Suppressor macrophage treated with lipopolysaccharide for 1 hour (primary cell): ENCODE measurements at places on chromosomes 13 and 19.

GRCh38 chr13:99834246-99834645 lies 137.3 kb downstream of the ZIC5 start:
- no peak for DNase-seq

- no peak for DNase-seq
Observed at GRCh38 chr13:81697826-81698225, 1356.9 kb upstream of the SPRY2 start.

- DNase-seq: peak; percentile 1
Observed at GRCh38 chr13:34993470-34993869, 51.4 kb downstream of the NBEA start.

DNA sequence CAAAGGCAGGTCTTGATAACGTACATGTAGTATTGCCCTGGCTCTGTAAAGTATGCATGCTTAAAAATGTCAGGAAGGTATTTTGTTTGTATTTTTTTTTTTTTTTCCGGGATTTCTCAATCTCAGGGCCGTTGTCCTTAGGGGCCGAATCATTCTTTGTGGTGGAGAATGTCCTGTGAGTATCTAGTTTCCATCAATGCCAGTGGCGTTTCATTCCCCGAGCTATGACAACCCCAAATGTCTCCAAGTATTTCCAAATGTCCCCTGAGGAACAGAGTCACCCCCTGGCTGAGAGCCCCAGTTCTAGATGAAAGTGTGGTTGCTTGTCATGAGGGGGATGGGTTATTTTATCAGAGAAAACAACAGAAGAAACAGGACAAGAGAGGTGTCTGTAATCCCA lies 68.7 kb downstream of the ACSBG2 start:
- no peak for DNase-seq

GRCh38 chr13:20843166-20843565 lies 59.4 kb downstream of the XPO4 start:
- no peak for DNase-seq

DNA sequence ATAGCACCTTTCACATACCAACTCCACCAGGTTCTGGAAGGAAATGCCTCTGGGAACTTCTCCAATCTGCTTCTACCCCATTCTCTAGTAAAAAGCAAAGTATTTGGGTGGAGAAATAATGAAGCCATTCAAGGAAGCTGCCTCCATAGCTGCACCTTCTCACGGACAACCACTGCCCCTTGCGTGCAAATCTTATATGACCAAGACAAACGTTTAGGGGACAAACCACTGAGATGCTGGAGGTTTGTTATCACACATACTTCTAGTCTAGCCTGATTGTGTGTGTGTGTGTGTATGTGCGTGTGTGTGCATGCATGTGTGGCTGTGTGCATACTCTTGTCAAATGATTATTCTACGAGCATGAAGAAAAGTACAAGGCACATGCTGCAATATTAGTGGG lies 6.5 kb upstream of the METTL21C start:
- DNase-seq: no peak

- peak; percentile 46 for DNase-seq
Observed at GRCh38 chr19:54188215-54188871, 1.0 kb downstream of the MBOAT7 start.

DNA sequence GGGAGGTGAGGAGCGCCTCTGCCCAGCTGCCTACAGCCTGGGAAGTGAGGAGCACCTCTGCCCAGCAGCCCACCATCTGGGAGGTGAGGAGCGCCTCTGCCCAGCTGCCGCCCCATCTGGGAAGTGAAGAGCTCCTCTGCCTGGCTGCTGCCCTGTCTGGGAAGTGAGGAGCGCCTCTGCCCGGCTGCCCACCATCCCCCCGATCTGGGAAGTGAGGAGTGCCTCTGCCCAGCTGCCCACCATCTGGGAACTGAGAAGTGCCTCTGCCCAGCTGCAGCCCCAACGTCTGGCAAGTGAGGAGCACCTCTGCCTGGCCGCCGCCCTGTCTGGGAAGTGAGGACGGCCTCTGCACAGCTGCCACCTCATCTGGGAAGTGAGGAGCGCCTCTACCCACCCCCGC lies 64.3 kb downstream of the ZNF708 start:
- DNase-seq: no peak

DNA sequence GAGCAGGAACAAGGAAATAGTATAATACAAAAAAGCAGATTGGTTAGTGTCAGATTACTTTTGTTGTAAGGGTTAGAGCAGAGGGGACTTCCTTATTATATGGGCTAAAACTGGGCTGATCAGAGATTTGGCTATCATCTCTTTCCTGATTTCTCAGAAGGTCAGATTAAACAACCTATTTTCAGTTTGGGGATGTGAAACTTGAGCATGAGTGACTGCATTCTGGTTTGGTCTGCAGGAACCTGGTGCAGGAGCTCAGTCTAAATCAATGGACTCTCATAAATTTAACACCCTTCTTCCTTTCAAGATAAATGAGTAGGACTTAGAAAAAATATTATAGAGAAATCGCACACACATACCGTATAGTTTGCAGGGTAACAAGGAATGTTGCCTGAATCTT lies 12.9 kb upstream of the RFXAP start:
- no peak for DNase-seq

GRCh38 chr13:100544866-100545683 lies 43.5 kb downstream of the GGACT start:
- DNase-seq: no peak

GRCh38 chr19:15248106-15248505 lies 15.9 kb upstream of the EPHX3 start:
- no peak for DNase-seq

GRCh38 chr19:33705090-33705847 lies 83.5 kb downstream of the CHST8 start:
- DNase-seq: no peak

GRCh38 chr19:4363571-4364304 lies 20.4 kb downstream of the MPND start:
- DNase-seq: no peak

- peak; percentile 19 for DNase-seq
Observed at GRCh38 chr13:72886272-72887067, 104.5 kb downstream of the PIBF1 start.

- DNase-seq: peak; percentile 95
Observed at GRCh38 chr19:52601025-52601973, 31.2 kb downstream of the ZNF701 start.

DNA sequence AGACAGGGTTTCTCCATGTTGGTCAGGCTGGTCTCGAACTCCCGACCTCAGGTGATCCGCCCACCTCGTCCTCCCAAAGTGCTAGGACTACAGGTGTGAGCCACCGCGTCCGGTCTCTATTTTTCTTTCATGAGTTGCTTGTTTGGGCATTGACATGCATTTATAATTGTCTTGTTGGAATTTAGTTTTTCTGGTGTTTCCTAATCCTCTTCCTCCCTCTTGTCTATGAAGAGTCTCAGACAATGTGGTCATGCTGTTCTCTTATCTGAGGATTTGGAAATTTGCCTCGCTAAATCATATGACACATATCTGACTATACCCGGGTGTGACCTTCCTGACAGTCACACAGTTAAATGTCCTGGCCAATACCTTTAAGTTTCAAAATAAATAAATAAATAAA lies 7.4 kb upstream of the CEACAM18 start:
- DNase-seq: peak; percentile 30

DNA sequence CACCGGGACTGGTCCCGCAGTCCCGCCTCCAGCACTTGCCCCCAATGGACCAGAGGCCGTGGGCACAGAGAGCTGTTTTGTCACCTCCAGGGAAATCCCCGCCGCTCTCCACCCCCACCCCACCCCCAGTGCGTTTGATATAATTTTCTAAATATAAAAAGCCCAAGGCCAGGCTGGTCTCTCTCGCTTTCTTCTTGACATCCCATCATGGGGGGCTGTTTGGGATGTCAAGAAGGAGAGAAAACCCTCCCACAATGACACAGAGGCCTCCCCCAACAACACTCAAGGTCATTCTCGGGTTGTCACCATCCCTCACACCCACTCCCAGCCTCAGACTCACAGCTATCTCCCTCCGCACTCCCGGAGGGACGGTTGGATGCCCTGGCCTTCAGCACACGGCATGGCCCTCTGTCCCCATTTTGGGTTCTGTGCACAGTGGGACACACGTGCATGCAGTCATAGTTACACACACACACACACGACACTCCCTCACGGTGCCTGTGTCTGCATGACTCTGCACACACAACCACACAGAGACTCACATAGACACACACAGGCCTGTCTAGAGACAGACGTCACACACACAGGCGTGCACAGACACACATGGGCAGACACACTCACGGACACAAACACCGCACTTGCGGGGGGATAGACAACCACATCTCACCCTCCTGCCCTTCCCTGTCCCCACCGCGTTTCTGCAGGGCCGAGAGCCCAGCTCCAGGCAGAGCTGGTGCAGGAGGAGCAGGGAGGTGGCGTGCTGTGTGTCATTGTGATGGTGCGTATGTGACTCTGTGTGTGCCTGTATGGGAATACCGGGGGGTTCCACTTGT lies 4.8 kb upstream of the NFIC start:
- peak; percentile 36 for DNase-seq

DNA sequence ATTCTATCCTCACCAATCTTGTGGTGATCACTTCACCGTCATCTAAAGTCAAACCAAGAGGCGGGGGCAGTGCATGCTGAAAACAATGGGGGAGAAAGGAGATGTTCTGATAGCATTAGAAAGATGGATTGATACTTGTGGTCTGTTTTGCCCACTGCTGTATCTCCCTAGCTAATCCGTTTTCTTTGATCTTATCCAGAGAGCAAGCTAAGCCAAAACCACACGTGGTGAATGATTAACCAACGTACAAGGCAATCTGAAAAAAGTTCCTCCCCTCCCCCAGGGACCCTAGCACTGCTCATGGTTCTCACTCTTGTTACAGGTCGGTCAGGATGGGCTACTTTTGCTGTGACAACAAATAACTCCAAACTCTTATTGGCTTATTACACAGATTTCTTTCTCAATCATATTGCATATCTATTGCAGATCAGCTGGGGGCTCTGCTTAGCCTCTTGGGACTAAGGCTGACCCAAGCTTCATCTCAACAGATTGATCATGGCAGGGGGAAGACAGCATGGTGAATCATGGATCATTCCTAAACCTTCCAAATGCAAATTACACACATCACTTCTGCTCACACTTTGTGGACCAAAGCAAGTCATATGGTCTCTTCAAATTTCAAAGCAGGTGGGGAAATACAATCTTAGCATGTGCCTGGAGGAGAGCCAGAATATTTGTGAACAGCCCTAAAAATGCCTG lies 11.9 kb upstream of the C13orf42 start:
- no peak for DNase-seq

- peak; percentile 38 for DNase-seq
Observed at GRCh38 chr13:31962731-31963370, 68.7 kb upstream of the FRY start.

GRCh38 chr13:30792285-30793000 lies 57.1 kb downstream of the ALOX5AP start:
- peak; percentile 78 for DNase-seq

DNA sequence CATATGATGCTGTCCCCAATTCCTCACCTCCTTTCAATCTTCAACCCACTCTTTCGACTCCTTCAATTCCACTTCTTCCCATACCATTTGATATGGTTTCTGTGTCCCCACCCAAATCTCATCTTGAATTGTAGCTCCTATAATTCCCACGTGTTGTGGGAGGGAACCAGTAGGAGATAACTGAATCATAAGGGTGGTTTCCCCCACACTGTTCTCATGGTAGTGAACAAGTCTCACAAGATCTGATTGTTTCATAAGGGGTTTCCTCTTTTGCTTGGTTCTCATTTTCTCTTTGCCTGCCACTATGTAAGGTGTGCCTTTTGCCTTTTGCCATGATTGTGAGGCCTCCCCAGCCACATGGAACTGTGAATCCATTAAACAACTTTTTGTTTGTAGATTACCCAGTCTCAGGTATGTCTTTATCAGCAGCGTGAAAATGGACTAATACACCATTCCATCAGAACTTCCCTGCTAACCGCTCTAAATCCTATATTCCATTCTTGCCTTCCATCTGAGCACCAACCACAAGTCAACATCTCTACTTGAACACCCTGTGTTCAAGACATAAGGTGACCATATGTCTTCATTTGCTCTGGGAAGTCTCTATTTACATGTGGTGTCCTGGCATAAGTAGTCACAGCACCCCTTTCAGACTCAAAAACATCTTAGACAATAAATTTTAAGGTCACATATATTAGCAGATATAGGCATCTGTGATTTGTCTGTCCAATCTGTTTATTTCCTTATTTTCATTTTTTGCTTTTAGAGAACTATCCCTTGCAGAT lies 122.9 kb downstream of the TSHZ3 start:
- DNase-seq: peak; percentile 81

DNA sequence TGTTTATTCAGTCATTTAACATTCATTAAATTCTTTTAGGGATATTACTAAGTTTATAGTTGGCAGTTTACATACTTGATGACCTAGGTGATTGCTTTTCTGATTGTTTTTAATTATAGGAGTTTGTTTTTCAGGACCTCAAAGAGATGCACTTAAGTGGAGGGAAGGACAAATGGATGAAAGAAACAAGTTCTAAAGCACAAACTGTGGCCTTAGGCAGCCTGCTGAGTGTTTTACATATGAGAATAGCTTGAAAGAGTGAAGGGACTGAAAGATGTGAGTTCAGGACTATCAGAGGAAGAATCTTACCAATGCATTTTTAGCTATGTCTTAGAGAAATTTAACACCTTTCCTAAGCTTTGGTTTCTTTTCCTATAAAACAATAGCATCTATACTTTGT lies 402.6 kb downstream of the KLF12 start:
- DNase-seq: no peak

GRCh38 chr13:39200249-39200910 lies 162.1 kb downstream of the NHLRC3 start:
- DNase-seq: no peak

DNA sequence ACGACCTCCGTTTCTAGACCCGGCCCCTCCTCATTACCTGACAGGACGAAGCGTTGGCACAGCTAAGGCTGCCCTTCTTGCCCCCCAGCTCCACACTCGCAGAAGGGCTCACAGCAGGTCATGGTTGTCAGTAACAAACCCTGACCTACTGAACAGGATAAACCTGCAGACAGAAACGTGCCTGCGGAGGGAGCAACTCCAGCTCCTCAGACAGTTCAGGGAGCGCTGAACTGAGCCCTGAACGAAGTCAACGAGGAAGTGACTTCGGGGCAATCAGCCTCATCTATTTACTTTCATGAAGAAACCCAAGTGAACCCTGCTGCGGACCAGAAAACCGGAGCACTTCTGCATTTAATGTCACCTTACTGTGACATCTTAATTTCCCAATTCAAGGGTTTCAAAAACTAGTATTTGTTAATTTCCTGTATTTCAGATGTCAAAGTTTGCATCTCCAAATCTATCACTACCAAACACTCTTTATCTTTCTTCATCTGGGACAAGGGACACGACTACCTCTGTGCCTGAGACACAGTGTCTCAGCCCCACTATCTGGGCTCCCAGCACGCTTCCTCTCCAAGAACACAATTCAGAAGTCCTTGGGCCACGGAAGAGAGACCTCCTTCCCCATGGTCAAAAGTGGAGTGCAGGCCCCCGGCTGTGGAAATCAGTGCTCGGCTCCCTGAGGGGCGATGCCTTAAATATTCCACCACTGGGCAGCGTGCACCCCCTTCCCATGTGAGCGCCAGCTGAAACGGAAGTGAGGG lies 40.2 kb downstream of the CARS2 start:
- DNase-seq: peak; percentile 66

DNA sequence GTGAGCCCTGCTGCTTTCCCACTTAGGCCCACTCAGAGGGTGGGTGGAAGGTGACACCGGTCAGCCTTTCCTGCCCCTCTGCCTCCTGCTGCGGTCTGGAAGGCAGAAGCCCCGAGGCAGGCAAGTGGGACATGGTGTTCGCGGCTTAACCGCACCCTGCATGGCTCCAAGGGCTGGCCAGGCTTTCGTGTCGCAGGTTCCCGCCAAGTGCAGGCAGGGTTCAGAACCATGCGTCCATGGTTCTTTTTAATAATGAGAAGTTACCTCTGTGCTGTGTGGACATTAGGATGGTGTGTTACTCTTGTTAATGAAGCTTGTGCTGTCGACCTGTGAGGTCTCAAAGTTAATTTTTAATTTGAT lies 986 bp downstream of the DGKH start:
- DNase-seq: no peak
